ENCODE measurements at places on chromosomes 2 and 18. TPM values are rescaled to one million over a fixed set of nuclear protein-coding genes. Genes with fewer than 3 reads are reported as not detected.
A peak's percentile ranks its signal among the peaks of the same experiment; 100 is the strongest.

Gene WNT6
- 0.66 TPM for total RNA-seq

Gene PROKR1
- 0.83 TPM for total RNA-seq

Gene MBP
- total RNA-seq: 82.6 TPM

Gene GPR17
- not detected for total RNA-seq

Gene CRYGD
- total RNA-seq: 0.76 TPM

- peaks cover 15% of the 10 kb centered on the region for H3K4me1 ChIP-seq
- H3K27ac ChIP-seq: no peak overlapping the region
- no peak overlapping the region for H3K4me3 ChIP-seq
- no peaks in the 10 kb centered on the region for H3K36me3 ChIP-seq
- peaks cover 13% of the 10 kb centered on the region for H3K27me3 ChIP-seq
Observed at GRCh38 chr2:130764035-130764820, 8.9 kb downstream of the AMER3 start.

DNA sequence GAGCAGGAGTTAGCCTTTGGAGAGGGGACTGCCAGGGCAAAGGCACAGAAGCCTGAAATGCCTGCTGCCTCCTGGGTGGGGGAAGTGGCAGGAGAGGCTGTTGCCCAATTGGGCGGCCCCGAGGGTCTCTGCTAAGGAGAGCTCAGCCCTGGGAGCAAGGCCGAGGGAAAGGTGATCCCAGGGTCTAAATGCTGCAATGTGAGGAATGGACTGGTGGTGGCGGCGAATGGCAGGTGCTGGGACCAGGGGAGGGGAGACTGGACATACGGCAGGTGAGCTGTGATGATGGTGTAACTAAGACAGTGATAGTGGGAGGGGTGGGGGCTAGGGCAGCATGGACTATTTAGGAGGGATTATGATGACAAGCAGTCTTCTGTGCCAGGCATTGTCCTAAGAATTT, 104.0 kb downstream of the DYSF start:
- H3K27me3 ChIP-seq: peaks cover 6% of the 10 kb centered on the region
- H3K4me1 ChIP-seq: peaks cover 5% of the 10 kb centered on the region
- no peaks in the 10 kb centered on the region for H3K36me3 ChIP-seq
- H3K27ac ChIP-seq: no peak overlapping the region
- DNase-seq: no peak

DNA sequence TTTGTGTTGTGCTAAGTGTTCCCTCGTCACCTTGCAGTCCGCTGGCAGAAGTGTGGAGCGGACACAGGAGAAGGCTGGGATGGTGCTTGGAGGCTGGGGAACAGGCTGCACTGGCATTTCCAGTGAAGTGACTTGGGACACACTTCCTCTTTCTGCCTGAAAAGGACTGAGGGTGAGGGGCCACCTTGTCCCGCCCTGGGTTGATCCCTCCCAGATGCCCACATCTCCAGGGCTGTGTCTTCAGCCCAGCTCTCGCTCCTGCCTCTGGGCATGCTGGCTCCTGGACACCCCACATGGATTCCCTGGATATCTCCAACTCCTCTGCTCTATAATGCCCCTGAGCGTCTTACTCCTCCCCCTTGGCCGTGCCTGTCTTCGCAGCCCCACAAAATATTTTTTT, 412.6 kb downstream of the PTPRM start:
- H3K36me3 ChIP-seq: no peaks in the 10 kb centered on the region
- no peak overlapping the region for H3K4me3 ChIP-seq
- peaks cover 3% of the 10 kb centered on the region for H3K27me3 ChIP-seq

GRCh38 chr2:72271766-72272641, 124.3 kb upstream of the CYP26B1 start:
- no peak overlapping the region for H3K4me3 ChIP-seq
- H3K36me3 ChIP-seq: no peaks in the 10 kb centered on the region
- H3K27ac ChIP-seq: no peak overlapping the region
- H3K27me3 ChIP-seq: no peaks in the 10 kb centered on the region
- no peaks in the 10 kb centered on the region for H3K4me1 ChIP-seq
- no peak for DNase-seq

GRCh38 chr2:122203523-122203922, 448.1 kb downstream of the TSN start:
- no peak overlapping the region for H3K27ac ChIP-seq
- no peak overlapping the region for H3K4me3 ChIP-seq
- no peaks in the 10 kb centered on the region for H3K36me3 ChIP-seq
- peaks cover 2% of the 10 kb centered on the region for H3K27me3 ChIP-seq
- DNase-seq: no peak

DNA sequence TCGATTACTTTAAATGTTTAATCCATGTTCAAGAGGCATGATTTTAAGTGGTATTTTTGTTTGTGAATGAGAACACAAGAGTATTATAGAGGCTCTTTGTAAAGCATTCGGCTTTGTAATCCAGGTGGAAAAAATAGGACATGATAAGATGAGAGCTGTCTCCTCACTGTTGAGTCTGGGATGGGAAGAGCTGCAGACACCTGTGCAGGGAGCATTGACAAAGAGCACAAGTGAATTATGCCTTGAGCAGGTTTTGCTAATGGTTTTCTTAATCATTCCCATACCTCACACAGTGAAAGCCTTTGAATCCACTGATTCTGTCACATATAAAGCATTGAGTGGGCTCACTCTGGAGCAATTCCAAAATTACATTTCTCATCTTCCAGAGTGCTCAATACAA, 9.6 kb downstream of the COL6A3 start:
- H3K27me3 ChIP-seq: peaks cover 3% of the 10 kb centered on the region
- H3K36me3 ChIP-seq: no peaks in the 10 kb centered on the region
- peaks cover 1% of the 10 kb centered on the region for H3K4me1 ChIP-seq
- no peak overlapping the region for H3K27ac ChIP-seq
- no peak for DNase-seq
- H3K4me3 ChIP-seq: no peak overlapping the region

DNA sequence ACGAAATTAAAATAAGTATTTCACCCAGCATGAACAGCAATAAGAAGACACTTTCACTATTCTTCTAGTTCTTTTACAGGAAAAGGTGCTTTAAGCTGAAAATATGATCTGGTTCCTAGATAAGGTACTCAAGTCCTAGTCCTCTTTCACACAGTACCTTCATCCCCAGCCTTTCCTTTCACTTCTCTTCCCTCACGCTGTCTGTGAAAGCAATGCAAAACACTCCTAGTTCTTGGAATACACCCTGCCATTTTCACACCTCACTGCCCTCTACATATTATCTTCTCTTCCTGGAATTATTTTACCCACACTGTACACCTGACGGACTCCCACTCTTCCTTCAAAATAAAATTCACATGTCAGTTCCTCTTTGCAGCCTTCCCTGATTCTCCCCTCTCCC, 82.9 kb downstream of the DNAH7 start:
- no peaks in the 10 kb centered on the region for H3K4me1 ChIP-seq
- H3K27me3 ChIP-seq: no peaks in the 10 kb centered on the region
- no peak for DNase-seq

- no peak for DNase-seq
- H3K4me3 ChIP-seq: no peak overlapping the region
- no peak overlapping the region for H3K27ac ChIP-seq
- H3K27me3 ChIP-seq: no peaks in the 10 kb centered on the region
- peaks cover 7% of the 10 kb centered on the region for H3K36me3 ChIP-seq
Observed at GRCh38 chr2:181627545-181627944, 29.4 kb downstream of the CERKL start.

DNA sequence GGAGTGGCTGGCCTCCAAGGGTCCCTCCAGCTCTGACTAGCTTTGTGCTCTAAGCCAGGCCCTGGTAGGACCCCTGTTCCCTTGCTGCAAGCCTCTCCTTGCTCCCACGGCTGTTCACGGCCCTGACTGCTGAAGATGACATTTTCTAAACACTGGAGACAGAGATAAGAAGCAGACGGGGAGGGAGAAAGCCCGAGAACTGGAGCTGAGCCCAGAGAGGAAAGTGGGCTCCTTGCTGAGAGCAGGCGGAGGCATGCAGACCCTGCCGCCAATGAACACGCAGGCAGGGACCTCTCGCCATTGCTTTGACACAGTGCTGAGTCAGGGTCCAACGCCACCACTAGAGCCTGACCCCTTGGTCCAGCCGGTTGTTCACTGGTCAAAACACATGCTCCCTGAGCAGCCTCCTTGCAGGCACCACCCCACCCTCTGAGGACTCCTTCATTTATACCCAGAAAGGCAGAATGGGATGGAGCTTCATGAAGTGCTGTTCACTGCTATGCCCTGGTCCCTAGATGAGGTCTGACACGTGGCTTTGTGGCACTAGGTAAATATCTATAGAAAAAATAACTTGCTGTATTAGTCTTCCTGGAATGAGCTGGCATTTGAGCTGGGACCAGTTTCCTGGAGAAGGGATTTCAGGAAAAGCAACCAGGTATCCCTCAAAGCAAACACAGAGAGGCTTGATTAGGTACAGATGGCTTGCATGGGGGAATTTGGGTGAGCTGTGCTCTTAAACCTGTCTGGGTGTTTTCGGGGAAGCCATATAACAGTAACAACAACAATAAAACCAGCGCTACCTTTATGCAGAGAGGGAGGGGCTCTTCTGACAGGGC, 65.7 kb downstream of the MCFD2 start:
- peaks cover 5% of the 10 kb centered on the region for H3K27me3 ChIP-seq
- H3K4me1 ChIP-seq: peaks cover 2% of the 10 kb centered on the region
- DNase-seq: no peak

- H3K27me3 ChIP-seq: peaks cover 7% of the 10 kb centered on the region
- DNase-seq: no peak
- no peaks in the 10 kb centered on the region for H3K4me1 ChIP-seq
- no peak overlapping the region for H3K27ac ChIP-seq
- H3K36me3 ChIP-seq: peaks cover 19% of the 10 kb centered on the region
- H3K4me3 ChIP-seq: no peak overlapping the region
Observed at GRCh38 chr2:47504174-47504810, 101.3 kb downstream of the MSH2 start.

DNA sequence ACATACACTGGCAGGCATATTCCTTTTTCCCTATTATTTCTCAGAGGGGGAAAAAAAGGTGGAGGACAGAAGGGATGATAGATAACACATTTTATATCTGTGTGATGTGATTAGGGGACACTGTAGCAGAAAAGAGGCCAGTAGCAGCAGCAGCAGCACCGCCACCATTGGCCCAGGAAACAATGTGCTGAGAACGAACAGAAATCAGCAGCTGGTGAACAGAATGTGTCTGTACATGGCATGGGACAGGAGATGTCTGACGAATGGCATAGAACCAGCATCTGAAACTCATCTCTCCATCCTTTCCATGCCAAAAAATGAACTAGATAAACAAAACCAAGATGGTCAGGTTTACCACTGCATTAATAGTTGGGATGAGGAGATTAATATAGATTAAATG, 936.1 kb upstream of the ACVR2A start:
- H3K4me1 ChIP-seq: peaks cover 6% of the 10 kb centered on the region
- no peaks in the 10 kb centered on the region for H3K36me3 ChIP-seq
- no peaks in the 10 kb centered on the region for H3K27me3 ChIP-seq
- peak; percentile 24 for DNase-seq

DNA sequence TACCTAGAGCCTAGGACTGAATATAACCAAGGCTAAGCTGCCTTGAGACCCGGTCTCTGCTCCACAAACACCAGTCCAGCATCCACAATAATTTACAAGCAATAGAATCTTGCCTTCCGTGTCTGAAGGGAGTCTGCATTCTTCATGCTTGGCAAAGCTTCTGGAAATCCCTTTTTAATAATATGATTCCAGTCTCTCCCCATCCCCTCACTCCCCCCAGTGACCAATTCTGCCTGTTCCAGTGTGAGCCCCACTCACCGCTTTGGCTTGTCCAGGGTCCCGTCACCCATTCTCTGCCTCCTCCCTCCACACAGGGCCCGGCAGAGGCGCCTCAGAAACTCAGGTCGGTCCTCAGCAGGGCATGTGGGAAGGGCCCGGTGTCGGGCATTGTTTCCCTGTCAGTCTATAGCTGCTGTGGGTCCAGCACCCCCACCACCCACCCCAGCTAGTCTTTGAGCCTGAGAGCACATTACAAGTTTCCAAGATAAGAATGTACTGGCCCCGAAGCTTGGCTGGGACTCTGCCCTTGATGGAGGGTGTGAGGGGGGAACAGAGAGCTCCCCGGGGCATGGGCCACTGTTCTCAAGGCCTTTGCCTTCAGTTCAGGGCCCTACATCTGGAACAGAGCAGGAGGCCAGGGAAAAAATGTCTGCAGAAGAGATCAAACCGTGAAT, 129.7 kb upstream of the MYCN start:
- no peaks in the 10 kb centered on the region for H3K36me3 ChIP-seq
- H3K27me3 ChIP-seq: peaks cover 20% of the 10 kb centered on the region
- DNase-seq: no peak

GRCh38 chr2:47869859-47870595, 36.3 kb downstream of the FBXO11 start:
- DNase-seq: no peak
- H3K27ac ChIP-seq: no peak overlapping the region
- H3K27me3 ChIP-seq: no peaks in the 10 kb centered on the region
- peaks cover 22% of the 10 kb centered on the region for H3K4me1 ChIP-seq

GRCh38 chr2:64626963-64627760, 26.6 kb downstream of the SERTAD2 start:
- H3K4me3 ChIP-seq: no peak overlapping the region
- H3K36me3 ChIP-seq: no peaks in the 10 kb centered on the region
- peak; percentile 59 for DNase-seq
- H3K27ac ChIP-seq: peak overlapping the region; percentile 96
- H3K4me1 ChIP-seq: peaks cover 37% of the 10 kb centered on the region

DNA sequence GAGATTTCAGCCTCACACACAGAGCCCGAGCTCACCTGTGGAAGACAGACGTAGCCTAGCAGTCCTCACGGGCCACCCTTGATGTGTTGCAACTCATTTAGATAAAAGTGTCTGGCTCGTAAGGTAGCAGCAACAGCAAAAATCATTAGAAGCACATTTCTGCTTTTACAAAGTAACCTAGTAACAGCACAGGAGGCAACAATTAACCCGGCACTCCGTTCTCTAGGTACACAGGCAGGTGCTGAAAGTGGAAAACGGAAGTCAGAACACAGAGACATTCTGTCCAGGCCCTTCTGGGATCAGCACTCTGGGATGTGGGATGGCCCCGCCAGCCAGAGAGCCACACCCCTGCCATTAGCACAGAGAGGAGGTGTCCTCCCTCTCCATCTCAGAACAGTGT, 99.3 kb downstream of the KLHL29 start:
- no peaks in the 10 kb centered on the region for H3K36me3 ChIP-seq
- peak overlapping the region; percentile 92 for H3K27ac ChIP-seq
- peak overlapping the region; percentile 63 for H3K4me3 ChIP-seq
- no peak for DNase-seq

- no peaks in the 10 kb centered on the region for H3K36me3 ChIP-seq
- H3K27ac ChIP-seq: no peak overlapping the region
- no peaks in the 10 kb centered on the region for H3K27me3 ChIP-seq
- DNase-seq: no peak
- no peaks in the 10 kb centered on the region for H3K4me1 ChIP-seq
Observed at GRCh38 chr18:64979791-64980190, 771.0 kb upstream of the CDH7 start.
